ENCODE measurements at places on chromosomes 11 and 22. TPM values are rescaled to one million over a fixed set of nuclear protein-coding genes. Genes with fewer than 3 reads are reported as not detected.
A peak's percentile ranks its signal among the peaks of the same experiment; 100 is the strongest.

- DNase-seq = peak; percentile 26
These were observed 43.6 kb upstream of the CD5 start for GRCh38 chr11:61058583-61059259.

DNA sequence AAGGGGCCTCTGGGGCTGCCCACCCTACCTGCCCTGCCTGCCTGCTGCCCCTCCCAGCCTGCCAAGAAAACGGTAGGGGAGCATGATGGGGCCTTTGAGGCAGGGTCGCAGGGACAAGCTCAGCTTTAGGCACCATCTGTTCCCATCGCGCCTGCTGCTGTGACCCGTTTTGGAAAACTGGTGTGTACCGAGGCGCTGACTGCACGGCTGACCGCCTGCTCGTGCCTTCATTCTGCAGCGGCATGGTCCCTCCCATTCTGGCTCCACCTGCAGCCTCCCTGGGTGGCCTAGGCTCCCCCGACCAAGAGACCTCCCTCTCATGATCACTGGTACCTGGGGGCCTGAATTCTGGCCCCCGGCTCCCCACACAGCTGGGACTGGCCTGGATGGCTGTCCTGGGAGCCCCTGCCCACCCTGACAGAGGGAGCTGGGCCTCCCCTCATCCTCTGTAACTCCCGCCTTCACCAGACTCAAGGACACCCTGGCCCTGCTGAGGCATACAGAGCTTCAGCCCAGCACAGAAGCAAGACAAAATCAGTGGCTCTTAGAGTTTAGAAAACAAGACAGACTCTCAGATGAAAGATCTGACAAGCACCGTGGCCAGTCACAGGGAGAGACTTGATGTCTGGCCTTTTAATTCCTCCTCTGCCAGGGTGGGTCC, 6.5 kb upstream of the MYRF start:
- DNase-seq = no peak

DNA sequence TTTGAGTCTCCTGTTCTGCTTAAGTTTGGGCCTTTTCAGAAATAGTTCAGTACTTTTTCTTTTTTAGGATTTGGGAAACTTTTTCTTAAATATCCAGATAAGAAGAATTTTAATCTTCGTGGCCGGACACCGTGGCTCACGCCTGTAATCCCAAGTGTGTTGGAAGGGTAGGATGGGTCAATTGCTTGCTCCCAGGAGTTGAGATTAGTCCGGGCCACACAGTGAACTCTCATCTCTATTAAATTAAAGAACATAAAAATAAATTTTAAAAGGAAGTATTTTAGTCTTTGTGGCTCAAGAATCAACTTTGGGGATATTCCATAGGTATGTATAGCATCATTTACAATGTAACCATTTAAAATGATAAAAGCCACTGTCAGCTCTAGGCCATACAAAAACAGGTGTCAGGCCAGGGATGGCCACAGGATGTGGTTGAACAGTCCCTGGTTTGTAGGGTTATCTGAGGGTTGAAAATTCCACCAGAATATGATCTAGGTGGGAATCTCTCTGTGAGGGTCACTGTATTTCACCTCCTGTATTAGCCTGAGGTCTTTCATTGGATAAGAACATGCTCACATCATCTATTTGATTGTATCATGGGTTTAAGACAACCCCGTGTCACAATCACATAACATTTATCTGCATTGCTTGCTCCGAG, 115.6 kb downstream of the GGTLC2 start:
- no peak for DNase-seq

GRCh38 chr22:43882122-43882767, 9.6 kb downstream of the PNPLA5 start:
- peak; percentile 50 for DNase-seq

DNA sequence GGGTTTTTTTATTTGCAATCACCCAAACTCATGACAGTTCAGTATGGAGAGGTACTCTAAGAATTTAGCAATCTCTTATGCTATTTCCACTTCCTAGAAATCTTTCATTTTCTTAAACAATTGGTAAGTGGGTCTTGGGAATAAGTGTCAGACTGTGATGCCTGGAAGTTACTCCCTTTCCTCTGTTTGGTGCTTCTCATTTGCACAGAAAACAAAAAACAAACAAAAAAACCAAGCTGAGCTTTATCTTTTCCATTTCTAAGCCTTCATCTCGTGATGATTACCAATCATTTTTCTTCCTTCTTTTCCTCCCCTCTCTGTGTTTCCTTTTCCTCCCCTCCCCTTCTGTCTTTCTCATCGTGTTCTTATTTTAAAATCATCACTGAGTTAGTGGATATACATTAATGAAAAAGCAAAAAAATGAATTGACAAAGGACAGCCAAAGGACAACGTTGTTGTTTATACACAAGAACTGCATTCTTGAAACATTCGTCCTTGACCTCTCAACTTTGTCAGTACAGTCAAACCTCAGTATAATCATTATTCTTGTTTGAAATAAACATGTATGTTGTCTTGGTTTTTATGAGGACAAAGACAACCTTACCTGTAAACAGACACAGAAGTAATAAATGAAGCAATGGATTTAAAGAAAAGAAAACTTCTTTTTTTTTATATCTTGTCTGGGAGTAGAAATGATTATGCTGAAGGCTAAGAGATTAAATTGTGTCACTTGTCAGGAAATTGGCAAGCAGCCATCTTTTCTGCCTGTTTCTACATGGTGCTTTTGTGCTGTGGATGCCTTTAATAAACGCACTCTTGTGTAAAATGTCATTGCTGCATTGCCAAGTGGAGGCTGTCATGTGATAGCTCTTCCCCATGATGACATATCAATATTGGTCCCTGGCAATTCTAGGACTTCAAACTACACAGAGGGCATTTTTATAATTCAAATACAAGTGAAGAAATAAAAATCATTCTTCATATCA, 803.2 kb upstream of the CCDC90B start:
- DNase-seq = no peak

DNA sequence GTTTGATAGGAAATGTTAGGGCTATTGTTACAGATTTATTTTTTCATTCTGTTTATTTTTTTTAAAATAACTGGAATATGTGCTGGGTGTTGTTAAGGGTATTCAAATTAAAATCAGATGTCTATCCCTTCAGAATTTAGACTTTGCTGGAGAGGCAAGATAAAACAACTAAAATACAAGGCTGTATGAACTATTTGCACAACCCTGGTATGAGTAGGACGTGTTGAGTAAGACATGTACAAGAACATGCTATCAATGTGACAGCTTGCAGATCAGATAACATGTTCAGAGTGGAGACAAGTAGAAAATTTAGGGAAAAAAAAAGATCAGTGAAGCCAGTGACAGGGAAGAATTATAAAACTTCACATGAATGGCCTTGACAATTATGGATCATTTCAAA, 853.5 kb downstream of the METTL15 start:
- DNase-seq = no peak

GRCh38 chr11:2298795-2299761, 2.6 kb downstream of the C11orf21 start:
- DNase-seq = no peak

DNA sequence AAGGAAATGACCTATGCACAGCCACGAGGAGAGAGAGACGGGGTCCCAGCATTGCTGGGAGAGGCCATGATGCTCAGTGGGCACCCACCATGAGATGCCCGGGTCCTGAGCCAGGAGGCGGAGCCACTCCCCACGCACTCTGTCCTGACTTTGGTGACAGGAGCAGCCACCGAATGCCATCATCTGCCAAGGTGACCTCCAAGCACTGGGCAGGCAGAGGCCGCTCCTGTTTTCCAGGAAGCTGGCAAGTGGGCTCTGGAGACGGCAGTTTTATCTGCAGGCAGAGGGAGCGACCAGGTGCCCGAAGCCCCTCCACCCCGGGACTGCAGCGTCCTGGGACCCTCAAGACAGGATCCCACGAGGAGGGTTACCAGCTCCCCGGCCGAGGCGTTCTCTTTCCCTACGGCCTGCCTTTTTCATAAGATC, 453.9 kb downstream of the BRD1 start:
- DNase-seq = peak; percentile 79

DNA sequence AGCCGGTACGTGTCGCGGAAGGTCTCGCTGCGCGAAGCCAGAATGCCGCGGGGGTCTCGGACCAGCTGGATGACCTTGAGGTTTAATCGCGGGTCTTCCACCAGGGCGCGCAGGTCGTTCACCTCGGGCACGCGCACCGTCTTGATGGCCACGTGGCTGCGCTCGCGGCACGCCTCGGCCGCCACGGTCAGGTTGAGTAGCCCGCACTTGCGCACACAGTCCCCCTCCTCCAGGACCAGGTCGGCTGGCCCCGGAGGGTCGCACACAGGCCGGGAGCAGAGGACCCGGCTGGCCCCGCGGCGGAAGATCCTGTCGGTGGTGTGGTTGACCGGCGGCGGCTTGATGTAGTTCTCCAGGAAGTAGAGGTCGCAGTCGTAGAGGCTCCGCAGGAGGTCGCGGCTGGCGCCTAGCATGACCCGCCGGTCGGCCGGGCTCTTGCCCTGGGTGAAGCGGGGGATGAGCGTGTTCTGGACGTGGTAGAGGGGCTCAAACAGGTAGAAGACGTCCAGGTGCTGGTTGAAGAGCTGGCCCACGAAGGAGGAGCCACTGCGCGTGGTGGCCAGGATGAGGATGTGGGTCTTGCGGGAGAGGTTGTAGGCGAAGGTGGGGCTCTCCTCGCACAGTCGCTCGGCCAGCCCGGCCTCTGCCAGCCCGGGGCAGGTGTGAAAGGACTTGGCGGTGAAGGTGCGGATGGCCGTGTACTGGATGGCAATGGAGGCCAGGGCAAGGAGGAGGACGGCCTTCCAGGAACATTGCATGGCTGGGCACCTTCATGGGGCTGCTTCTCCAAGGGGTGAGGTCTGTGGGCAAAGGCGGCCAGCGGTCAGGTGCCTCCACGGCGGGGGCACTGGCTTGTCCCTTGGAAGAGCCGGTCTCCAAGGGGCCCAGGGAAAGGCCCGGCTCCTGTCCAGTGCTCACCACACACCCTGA, 15.0 kb downstream of the CHST1 start:
- DNase-seq = no peak

Gene OR10A2
- not detected for total RNA-seq

Gene SYNGR1
- 18.4 TPM for total RNA-seq

Gene STX5
- total RNA-seq = 44.0 TPM

All from chondrocyte (in vitro differentiated cells).